Chondrocyte (in vitro differentiated cells): ENCODE measurements at places on chromosomes 13 and 19. TPM values are rescaled to one million over a fixed set of nuclear protein-coding genes. Genes with fewer than 3 reads are reported as not detected.

- no peak for DNase-seq
These were observed 18.9 kb downstream of the PAK4 start for GRCh38 chr19:39144290-39145071.

- no peak for DNase-seq
These were observed 110.3 kb upstream of the ABCC4 start for GRCh38 chr13:95411428-95412040.

- DNase-seq = no peak
These were observed 539 bp downstream of the PLD3 start for GRCh38 chr19:40348961-40349507.

DNA sequence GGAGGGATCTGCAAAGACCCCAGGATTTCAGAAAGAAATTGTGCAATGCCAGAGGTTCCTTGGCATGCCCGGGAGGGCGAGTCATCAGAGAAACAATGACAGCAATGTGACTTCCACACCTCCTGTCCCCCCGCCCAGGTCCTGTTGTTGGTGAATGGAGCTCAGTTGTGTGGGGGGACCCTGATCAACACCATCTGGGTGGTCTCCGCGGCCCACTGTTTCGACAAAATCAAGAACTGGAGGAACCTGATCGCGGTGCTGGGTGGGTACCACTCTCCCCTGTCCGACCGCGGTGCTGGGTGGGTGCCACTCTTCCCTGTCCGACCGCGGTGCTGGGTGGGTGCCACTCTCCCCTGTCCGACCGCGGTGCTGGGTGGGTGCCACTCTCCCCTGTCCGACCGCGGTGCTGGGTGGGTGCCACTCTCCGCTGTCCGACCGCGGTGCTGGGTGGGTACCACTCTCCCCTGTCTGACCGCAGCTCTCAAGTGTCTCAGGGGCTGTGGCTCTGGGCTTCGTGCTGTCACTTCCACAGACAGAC lies 5.2 kb upstream of the F10 start:
- DNase-seq = no peak

Gene STOML3
- total RNA-seq = not detected in 3 replicates

- DNase-seq = no peak
These were observed 36.2 kb downstream of the SPATA13 start for GRCh38 chr13:24196593-24197197.

DNA sequence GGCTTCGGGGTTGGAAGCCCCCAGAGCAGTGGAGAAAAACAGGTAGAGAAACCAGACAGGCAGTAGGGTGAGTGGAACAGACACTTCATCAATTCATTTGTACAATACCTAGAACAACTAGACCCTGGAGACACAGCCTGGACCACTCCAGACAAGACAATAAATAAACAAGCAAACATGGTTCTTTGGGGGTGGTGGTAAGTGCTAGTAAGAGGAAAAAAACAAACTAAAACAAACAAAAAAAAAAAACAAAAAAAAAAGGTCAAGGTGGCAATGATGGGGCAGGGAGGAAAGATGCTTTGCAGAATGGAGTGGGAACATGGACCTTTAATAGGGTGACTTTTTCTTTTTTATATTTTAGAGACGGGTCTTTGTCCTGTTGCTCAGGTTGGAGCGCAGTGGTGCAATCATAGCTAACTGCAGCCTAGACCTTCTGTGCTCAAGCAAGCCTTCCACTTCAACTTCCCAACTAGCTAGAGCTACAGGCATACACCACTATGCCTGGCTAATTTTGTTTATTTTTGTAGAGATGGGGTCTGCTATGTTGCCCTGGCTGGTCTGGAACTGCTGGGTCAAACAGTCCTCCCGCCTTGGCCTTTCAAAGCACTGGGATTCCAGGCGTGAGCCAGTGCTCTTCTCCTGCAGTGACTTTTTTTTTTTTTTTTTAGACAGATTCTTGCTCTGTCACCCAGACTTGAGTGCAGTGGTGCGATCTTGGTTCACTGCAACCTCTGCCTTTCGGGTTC lies 3.1 kb downstream of the JUNB start:
- no peak for DNase-seq

DNA sequence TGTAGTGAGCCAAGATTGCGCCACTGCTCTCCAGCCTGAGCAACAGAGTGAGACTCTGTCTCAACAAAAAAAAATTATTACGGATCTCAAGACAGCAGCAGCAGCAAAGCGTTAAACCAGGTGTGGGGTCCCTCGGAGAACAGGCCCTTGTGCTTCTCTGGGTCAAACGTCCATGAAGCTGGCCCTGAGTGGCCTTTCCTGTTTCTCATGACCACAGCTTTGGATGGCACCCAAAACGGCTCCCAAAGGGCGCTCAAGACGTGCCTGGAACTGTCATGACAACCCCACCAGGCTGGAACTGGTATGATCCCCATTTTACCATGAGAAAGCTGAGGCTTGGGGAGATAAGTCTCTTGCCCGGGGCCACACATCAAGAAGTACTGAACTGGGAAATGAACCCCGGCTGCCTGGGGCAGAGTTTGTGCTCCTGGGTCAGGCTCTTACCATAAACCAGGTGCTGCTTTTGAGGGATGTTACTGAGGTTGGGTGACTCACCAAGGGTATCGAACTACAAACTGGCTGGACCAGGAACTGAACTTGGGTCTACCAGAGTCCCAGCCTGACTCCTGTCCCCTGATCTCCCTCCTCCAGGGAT lies 11.6 kb upstream of the SAMD1 start:
- no peak for DNase-seq

GRCh38 chr19:50558039-50558438 lies 10.2 kb downstream of the LRRC4B start:
- no peak for DNase-seq

GRCh38 chr19:15210323-15210781 lies 9.6 kb upstream of the NOTCH3 start:
- DNase-seq = no peak

Gene SMIM44
- not detected in 3 replicates for total RNA-seq

DNA sequence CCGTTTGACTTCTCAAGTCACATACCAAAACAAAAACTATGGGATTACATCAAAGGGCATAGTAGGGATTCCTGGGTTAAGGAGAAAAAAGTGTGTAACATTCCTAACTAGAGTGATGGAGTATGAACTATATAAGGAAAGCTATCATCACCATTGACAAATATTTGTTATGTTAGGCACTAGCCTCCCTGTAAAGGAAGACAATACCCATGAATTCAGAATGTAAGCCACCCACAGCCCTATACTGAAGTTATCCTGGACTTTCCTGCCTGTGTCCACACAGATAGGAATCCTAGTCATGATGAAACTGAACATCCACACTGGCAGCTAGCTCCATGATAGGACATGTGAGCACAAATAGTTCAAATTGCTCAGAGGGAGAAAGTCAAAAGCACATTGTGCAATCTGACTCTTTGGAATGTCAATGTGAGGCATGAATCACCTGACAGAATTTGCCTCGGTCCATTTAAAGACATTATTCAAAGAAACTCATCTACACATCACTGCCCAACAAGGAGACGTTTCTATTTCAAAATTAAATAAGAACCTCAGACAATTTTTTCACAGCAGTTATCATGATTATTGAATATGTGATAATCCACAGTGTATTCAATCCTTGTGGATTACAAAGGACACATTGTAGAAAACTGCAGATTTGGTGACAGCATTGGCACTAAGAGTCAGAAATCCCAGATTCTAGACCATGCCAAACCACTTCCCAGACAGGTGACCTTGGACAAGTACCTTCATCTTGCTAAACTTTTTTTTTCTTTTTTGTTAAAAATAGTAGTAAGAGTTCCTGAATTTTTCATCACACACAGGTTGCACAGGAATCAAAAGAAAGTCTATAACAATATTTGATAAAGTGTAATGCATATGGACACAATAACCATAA lies 529.3 kb downstream of the IRS2 start:
- DNase-seq = no peak

DNA sequence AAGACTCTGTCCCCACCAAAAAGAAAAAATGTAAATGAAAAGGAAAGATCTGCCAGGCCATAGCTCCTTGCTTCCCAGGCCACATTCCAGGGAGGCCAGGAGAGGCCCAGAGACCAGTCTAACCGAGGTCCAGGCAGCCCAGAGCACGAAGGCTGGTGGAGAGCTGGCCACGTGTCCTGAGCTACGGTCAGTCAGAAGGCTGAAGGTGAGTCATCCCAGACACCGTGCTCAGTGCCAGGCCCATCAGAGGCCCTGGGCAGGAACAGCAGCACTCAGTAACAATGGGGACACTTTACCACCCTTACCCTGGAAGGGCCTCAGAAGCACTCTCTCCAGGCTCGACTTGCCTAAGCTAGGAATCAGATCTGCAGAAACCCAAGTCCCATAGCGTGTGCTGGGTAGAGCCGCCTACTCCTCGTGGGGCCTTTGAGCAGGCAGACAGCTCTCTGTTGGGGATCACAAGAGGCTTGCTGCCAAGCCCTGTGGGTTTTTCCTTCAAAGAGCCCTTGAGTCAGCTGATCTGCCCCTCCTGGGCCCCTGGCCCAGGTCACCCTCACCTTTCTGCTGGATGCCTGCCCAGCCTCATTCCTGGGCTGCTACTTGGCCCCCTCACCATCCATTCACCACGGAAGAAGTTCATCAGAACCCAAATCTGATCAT lies 11.6 kb upstream of the DNMT1 start:
- DNase-seq = no peak

Gene ICAM5
- total RNA-seq = 2.2 to 9.3 TPM (median 8.9 TPM) in 3 replicates

DNA sequence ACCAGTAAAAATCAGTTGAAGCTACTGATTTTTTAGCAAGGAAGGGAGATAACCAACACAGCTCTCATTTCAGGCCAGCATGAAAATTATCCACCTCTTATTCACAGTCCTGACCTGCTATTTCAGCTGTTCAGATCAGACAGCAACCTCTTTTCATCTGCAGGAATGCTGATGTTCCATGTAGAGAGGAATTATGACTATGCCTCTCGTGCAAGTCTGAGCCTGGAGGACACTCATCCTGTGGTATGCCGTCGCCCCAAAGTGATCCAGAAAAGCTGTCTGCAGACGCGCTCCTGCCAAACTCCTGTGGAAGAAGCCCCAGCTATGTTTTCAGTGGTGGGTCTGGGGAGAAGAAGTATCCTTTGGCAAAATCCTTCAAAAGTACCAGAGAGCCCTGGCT lies 563.5 kb upstream of the SLITRK1 start:
- no peak for DNase-seq

DNA sequence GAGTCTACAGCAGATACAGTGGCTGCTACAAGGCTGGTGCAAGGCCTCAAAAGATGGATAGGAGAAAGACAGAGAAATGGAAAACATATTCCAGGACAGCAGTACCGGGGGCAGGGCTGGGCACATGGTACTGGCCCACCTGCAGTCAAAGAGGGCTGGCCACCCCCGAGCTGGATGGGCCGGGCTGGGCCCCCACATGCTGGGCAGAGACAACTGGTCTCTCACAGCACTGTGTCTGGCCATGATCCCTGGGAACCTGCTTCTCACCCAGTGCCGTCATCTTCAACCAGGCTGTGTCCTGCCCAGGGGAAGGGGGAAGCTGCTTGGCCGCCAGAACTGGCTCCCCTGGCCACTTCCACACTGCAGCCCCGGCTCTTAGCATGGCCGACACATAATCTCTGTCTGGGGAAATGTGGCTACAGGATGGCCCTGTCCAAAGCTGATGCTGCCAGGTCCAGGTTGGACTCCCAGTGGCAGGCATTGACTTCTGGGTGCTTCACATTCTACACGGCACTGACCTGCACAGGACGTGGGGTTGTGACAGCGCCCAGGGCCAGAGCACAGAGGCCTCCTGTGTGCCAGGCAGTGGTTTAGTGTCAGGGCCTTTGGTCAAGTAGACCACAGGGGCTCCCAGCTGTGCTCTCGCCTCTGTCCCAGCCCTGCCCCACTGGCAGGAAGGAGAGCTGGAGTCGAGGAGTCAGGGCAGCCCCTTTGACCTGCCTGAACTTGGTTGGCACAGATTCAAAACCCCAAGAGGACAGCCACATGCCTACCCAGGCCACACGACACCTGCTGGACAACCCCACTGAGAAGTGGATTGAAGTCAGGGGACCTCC lies 21.7 kb downstream of the PEPD start:
- peak; percentile 75 for DNase-seq

Gene ZNF813
- total RNA-seq = 2.2 to 2.6 TPM (median 2.4 TPM) in 3 replicates

DNA sequence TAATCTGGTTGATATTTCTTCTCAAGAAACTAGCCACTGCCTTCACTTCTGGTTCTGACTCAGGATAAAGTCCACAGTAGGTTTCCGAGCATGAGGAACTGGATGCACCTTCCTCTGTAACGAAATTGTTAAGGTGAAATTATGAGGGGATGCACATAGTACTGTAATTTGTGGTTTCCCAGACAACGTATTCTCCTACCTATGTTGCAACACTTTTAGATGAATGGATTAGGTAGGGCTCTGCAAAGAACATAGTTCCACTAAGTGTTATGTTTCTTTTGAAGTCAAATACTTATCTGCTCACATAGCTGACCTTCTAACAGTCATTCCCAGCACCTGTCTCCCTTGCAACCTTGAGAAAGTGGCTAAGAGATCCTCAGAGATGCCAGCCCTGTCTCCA lies 5.7 kb upstream of the ZC3H13 start:
- DNase-seq = no peak

GRCh38 chr19:19270749-19271571 lies 2.1 kb downstream of the TM6SF2 start:
- DNase-seq = no peak

- DNase-seq = no peak
These were observed 201.9 kb downstream of the FGF9 start for GRCh38 chr13:21872795-21873194.

Gene BCKDHA
- total RNA-seq = 11.6 to 14.6 TPM (median 14.0 TPM) in 3 replicates

Gene LHB
- not detected in 3 replicates for total RNA-seq

- DNase-seq = no peak
These were observed 1910.2 kb upstream of the PRR20A start for GRCh38 chr13:55230570-55230908.

GRCh38 chr13:66345971-66346370 lies 884.2 kb downstream of the PCDH9 start:
- no peak for DNase-seq

Gene C13orf42
- not detected in 3 replicates for total RNA-seq

Gene GJB6
- total RNA-seq = not detected in 3 replicates

Gene TMPRSS9
- 0.15 to 0.26 TPM in 2 of 3 replicates, not detected in the other for total RNA-seq

- DNase-seq = no peak
These were observed 71.9 kb downstream of the LRCH1 start for GRCh38 chr13:46624821-46625220.

Gene CGB8
- total RNA-seq = 1.7 to 3.1 TPM (median 2.4 TPM) in 3 replicates

DNA sequence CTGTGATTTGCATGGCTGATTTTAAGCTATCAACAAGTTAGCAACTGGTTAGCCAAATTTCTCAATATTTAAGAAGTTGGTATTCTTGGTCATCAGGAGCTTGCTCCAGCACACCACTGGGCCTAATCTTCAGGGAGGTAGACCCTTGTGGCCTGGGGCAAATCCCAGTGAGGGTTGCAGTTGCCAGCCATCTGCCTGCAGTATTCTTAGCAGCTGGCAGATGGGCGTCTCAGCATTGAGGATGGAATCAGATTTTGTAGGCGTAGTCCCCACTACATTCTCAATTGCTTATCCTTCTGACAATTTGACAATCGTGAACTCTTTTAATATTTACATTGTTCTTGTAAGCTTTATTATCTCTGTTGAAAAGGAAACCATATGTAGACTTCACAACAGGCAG lies 1266.2 kb downstream of the SLITRK5 start:
- no peak for DNase-seq

Gene URAD
- not detected in 3 replicates for total RNA-seq
